Tracheal epithelial cell (primary cell): ENCODE measurements at places on chromosomes 1 and 21. TPM values are rescaled to one million over a fixed set of nuclear protein-coding genes. Genes with fewer than 3 reads are reported as not detected.

The CFHR1 gene
- not detected in 2 replicates for total RNA-seq

The KIAA0319L gene
- 35.2 and 60.1 TPM in 2 replicates for total RNA-seq

The CELA2A gene
- not detected in 2 replicates for total RNA-seq

The QSOX1 gene
- 117 and 157 TPM in 2 replicates for total RNA-seq
